ENCODE measurements at places on chromosomes 16 and 17.

DNA sequence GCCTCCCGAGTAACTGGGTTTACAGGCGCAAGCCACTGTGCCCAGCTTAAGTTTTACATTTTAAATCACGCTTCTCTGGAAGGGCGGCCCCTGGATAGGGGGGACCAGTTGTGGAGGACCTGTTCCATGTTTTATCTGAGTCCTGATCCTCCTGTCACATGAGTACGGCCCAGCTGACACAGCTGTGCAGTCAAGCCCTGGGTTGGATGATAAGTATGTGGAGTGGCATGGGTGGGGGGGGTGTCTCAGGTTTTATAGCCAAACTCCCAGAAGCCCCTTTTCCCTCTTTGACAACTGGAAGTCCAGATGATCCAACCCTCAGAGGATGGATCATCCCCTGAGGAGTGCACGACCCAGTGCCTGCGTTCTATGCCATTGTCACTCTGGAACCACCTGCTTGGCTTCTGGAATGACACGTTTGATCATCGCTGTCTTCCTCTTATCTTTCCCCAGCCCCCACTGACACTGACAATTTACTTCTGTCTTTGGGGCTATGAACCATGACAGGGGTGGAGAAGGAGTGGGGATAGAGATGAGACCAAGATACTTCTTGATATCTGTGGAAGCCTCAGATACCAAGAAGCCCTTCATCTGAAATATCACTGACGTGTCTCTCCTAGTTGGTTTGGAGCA, 191.2 kb downstream of the MSI2 start:
- DNase-seq = no peak

GRCh38 chr17:55452139-55452790, 30.6 kb upstream of the MMD start:
- no peak for DNase-seq

- DNase-seq = no peak
Observed at GRCh38 chr17:78611607-78612006, 34.4 kb upstream of the DNAH17 start.

GRCh38 chr16:1659031-1659430, 19.0 kb upstream of the JPT2 start:
- DNase-seq = no peak

DNA sequence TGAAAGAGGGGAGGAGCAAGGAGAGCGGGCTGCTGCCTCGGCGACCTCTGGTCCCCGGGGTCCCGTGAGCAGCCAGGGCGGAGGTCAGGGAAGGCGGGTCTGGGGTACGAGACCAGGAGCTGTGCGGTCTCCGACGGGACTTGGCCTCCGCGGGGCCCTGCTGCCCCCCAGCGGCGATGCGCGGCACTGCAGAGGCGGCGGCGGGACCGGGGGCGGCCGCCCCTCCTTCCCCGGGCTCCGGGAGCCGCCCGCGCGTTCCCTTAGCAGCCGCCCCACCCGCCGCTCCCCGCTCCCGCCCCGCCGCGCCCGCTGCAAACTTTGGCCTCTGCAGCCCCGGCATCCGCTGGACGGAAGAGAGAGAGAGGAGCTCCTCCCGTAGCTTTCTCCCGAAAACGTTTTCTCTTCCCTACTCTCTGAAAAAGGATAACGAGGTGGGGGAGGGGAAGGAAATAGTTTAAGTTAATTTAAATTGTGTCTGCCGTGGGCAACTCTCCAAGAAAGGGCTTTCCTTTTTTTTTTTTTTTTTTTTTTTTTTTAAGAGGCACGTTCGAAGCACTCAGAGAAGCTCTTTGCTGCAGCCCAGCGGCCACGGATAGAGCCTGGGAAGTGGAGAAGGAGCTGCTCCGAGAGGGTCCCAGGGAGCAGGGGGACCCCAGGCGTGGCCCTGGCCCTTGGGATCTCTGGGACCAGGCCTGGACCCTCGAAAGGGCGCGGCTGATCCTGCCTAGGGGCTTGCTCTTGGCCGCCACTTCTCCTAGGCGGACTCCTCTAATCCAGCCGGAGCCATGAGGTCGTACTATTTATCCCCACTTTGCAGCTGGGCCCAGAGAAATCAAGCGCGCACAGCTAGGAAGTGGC, 43.2 kb downstream of the C16orf82 start:
- DNase-seq = peak; percentile 32

DNA sequence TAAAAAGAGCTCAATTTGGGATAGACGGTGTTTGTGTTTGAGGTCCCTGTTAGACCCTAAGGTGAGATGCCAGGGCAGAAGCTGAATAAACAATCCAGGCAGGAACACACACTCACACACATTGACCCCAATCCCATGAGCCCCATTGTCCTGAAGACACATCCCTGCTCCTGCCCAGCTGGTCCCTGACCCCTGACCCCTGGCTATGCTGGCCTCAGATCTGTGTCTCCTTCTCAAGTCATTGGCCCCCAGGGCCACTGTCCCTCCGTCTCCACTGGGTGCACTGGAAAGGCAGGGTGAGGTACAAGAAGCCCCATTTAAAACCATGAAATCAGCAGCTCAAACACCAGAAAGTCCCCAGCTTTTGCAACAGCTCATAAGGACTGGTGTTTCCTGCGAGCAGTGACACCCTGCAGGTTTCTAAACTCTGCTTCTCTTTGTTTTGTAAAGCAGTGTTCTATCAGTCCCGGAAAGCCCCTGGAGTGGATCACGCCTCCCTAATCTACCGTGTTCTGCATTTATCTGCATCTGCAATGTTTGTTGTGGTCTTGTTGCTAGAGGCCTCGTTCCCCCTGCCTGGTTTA, 18.0 kb upstream of the ASGR2 start:
- no peak for DNase-seq

DNA sequence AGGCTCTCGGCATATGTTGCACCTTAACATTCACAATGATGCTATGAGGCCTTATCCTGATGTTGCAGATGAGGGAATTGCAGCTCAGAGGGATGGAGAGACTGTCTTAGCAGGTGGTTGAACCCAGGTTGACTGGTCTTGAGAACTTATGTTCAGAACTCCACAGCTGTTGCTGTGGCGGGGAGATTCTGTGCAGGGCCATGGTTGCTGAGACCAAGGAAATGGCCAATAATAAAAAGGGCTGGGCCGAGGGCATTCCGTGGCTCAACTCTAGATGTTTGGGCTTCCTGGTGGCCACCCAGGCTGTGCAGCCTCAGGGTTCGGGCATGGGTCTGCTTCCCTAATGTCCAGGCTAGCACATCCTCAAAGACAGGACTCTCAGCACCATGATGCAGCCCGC, 5.9 kb downstream of the KSR1 start:
- no peak for DNase-seq

DNA sequence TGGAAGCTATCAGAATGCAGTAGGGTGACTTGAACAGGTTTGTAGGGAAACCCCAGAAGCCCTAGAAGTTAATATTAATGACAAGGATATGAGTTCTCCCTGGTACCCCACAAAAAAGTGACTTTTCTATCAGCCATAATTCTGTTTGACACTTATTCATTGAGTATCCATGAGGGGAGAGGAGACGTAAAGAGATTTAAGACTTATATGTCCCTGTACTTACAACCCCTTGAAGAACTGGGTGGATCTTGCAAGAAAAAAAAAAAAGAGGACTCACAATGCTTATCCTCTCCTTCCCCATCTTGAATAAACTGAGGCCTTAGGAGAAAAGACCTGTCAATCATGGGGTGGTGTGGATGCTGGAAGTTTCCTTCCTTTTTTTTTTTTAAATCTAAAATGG, 203.5 kb downstream of the CBLN1 start:
- DNase-seq = no peak

- DNase-seq = peak; percentile 79
Observed at GRCh38 chr16:52611817-52612673, 65.1 kb upstream of the TOX3 start.

DNA sequence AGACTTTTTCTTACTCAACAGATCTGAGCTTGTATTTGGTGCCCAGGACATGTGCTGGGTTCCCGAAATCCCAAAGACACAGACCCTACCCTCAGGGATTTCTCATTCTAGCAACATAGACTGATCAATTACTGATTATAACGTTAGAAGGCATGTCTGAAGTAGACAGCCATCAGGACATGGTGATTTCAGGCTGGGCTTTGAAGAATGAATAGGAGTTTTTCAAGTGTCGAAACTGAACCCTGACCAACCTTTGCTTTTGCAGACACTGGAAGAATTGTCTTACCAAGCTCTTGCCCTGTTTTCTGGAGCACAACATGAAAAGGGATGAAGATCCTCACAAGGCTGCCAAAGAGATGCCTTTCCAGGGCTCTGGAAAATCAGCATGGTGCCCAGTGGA, 40.0 kb upstream of the IL21R start:
- DNase-seq = no peak

DNA sequence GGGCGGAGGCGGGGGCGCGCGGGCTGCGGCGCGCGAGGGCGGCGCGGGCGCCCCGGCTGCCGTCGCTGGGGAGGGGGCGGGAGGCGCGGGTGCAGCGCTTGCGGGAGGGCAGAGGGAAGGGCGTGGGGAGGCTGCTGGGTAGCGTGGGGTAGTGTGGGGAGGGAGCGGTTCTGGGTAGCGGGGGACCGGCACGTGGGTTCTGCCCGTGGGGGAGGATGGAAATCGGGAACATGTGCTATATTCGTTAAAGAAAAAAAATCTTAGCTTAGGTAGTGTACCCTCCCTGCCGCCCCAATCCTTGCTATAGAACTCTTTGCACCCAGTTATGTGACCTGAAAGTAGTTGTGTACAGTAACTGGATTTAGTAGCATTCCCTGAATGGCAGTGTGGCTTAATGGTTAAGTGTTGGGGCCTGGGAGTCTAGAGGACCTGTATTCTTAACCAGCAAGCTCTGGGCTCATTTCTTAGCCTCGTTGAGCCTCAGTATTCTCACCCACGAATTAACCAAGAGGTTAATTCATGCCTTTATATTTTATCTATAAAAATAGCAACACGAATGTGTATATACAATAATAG, 646 bp downstream of the RABEP1 start:
- DNase-seq = peak; percentile 10

GRCh38 chr16:58048494-58049231, 23.1 kb downstream of the MMP15 start:
- DNase-seq = no peak

GRCh38 chr17:6554871-6555330, 1.5 kb downstream of the PITPNM3 start:
- no peak for DNase-seq

- no peak for DNase-seq
Observed at GRCh38 chr16:85616607-85617321, 3.6 kb downstream of the GSE1 start.

DNA sequence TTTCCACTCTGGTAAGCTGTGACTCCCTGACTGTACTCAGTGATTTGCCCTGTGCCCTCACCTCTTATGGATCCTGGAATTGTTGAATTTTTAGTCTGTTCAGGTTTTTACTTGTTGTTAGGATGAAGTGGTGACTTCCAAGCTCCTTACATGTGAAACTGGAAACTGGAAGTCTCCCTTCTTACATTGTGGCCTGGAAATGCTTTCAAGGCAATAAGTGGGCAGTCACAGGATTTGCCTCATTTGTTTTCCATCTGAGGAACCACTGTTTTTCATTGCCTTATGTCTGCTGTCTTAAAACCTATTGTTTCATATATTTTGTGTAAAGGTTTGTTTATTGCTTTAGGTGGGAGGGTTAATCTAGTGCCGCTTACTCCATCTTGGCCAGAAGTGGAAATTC, 155.8 kb downstream of the CYB561 start:
- no peak for DNase-seq

DNA sequence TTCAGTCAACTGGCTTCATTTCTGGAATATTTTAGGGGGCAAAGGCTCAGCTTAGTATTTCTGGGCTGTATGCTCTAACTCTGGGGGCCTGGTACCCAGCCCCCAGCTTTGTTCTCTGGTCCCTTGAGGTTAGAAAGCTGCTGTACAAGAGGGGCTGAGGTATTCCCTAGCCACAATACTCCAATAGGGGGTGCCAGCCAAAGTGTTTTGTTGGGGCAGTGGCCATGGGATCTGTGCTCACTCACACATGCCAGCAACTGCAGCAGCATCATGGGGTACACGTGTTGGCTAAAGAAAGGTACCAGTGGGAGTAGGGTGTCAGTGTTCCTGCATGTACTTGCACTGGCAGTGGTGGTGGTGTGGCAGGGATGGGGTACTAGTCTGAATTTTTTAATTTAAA, 257.3 kb downstream of the CA10 start:
- DNase-seq = no peak

GRCh38 chr17:75707079-75707571, 14.1 kb upstream of the ITGB4 start:
- DNase-seq = no peak

GRCh38 chr17:64635647-64636305, 26.3 kb downstream of the SMURF2 start:
- DNase-seq = no peak

DNA sequence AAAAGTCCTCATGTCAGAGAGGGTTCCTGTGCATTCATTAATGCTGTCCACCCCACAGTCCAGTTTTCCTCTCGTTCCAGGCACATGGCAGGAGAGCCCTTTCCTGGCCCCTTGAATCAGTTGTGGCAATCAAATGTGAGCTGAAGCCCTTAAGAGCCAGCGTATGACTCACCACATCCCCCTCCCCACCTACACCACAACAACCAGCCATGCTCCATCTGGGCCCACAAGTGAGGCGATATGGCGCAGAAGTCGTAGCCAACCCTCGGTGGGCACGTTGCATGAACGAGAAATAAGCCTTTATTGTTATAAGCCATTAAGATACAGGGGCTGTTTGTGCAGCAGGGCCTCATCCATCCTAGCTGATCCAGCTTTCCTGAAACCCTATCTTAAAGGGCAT, 28.2 kb downstream of the GRIN2A start:
- DNase-seq = no peak

GRCh38 chr16:68444056-68444657, 4.2 kb downstream of the SMPD3 start:
- no peak for DNase-seq

DNA sequence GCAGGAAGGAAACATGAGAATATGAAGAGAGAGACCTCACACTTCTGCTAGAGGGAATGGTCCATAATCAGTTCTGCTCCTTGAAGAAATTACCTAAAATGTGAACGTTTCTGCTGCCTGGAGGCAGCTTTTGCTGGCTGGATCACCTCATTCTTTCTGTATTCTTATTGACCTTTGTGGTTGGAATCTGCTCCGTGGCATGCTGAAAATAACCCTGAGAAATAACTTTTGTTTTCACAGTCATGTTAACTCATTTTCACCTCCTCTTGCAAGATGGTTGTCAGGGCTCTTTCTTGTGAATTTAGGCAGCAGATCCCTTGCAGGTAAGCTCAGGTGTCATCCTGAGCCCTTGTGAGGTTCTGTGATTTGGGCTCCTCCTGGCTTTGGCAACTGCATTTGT, 70.2 kb downstream of the IRF8 start:
- no peak for DNase-seq

DNA sequence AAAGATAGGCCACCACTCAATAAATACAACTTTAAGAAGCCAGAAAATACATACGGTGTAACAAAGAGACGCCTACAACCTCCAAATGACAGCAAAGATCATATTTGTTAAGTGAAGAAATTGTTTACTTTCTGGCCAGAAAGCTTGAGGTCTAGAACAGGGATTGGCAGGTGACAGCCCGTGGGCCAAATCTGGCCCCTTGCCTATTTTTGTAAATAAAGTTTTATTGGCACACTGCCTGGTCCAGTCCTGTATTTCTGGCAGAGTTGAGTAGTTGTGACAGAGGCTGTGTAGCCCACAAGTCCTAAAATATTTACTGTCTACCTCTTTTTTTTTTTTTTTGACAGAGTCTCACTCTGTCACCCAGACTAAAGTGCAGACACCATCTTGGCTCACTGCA, 3.4 kb upstream of the CLEC19A start:
- DNase-seq = no peak

GRCh38 chr16:8957063-8957397, 6.7 kb downstream of the USP7 start:
- DNase-seq = no peak

GRCh38 chr16:65532258-65532657, 410.4 kb upstream of the CDH11 start:
- peak; percentile 67 for DNase-seq

GRCh38 chr17:17783116-17783824, 53.5 kb downstream of the SREBF1 start:
- peak; percentile 82 for DNase-seq

Measured in NCI-H748 treated with DMSO at 0.1 percent for 48 hours (cell line).